CD4-positive, alpha-beta T cell treated with Interleukin-17A for 1 hour (primary cell): ENCODE measurements at places on chromosomes 4 and X.

DNA sequence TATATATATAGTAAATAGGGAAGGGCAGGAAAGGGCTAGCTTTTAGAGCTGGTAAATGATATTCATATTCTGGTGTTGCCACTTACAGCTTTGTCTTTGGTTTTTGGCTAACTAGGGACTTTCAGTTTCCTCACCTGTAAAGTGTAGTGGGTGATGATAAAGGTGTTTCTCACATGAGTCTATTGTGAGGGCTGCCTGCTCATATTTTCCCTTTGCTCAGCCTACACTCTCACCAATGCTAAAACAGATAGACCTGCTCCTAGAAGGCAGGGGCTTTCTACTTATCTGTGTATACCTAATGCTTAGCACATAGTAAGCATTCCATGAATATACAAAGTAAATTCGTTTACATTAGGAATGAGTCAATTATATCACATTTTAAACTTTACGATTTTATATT, 137.2 kb upstream of the HS3ST1 start:
- no peak for DNase-seq

DNA sequence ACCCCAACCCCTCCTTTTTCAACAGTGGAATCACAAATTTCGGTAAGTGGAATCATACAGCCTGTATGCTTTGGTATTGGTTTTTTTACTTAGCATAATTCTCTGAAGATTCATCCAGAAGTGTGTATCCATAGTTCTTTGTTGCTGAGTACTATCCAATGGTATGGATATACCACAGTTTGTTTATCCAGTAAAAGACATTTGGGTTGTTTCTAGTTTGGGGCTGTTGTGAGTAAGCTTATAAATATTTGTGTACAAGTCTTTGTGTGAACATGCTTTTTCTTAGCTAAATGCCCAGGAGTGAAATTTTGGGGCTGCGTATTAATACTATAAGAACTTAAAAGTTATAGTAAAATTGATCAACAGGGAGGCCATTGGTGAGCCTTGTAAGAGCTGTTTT, 57.5 kb upstream of the GC start:
- DNase-seq: no peak

DNA sequence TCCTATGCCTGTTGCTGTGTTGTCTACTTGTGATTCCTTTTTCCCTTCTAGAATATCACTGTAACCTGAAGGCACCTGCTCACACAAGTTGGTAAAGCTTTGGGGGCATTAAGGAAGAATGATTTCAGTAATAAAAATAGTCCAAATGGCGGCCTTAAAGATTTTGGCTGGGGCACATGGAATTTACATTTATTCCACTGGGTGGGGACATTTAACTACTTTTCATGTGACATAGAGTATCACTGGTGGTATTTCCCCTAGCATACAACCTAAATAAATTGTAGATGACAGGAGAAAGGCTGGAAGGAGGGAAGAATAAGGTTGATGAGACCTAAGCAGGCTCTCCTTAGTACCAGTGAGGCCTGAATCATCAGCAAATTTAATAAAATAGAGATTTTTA, 121.8 kb upstream of the EDA2R start:
- no peak for DNase-seq

- DNase-seq: no peak
These were observed 30.4 kb upstream of the RPL34 start for GRCh38 chr4:108589961-108590360.

DNA sequence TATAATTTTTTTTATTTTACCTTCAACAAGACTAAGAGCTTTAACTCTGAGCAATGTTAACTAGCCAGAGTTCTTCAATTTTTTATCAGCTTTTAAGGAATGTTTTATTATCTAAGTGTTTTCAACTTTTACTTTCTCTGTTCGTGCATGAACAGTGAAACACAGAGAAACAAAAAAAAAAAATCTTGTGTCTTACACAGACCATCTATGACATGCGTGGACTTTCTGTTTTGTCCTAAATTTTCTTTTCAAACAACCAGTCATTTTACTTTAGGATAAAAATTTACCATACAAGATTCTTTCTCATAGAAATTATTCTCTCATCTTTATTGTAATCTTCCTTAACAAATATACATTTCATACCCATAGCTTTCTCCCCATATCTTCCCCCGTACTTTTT, 731.9 kb upstream of the PCDH10 start:
- no peak for DNase-seq

DNA sequence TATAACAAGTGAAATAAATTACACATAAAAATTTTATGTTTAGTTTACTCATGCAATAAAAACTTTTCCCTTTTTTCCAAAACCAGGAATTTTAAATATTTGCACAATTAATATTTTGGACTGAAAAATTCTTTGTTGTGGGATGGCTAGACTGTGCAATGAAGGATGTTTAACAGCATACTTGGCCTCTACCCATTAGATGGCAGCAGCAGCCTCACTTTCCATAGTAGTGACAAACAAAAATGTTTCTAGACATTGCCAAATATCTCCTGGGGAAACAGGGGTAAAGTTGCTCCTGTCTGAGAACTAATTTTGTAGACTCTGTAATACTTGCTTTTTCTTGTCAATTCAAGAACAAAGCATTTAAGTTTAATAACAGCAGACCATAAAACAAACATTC, 49.8 kb downstream of the SCLT1 start:
- peak; percentile 2 for DNase-seq

DNA sequence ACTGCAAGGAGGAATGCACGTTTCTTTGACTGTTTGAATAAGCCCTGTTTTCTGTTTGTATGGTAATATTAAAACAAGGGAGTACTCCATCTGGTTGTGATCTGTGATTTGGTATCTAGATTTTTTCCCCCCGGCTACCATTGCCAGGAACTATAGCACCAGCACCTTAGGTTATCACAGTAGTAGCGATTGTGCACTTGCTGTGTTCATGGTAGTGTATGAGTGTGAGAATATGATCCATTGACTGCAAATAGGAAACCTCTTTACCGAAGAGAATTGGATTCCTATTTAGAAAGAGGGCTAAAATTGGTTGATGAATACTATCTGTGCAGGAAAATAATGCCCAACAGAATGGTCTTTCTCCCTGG, 69.9 kb downstream of the LARP7 start:
- DNase-seq: no peak

DNA sequence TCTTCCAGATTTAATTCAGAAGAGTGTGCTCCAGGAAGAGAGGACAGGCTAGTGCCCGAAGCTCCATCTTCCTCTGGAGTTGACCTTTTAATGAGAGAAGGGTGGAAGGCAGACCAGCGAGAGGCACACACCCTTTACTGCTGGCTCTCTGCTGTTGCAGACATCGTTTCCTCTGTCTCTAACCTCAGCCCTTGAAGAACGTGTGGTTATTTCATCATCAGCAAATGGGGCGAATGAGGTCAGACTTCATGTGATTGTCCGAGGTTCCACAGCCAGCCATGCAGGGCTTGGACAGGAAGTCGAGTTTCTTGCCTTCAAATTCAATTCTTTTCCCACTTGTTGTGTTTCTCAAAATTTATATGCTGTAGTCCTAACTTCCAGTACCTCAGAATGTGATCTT, 155.2 kb upstream of the MSX1 start:
- DNase-seq: no peak

GRCh38 chr4:93396272-93396671, 432.3 kb upstream of the ATOH1 start:
- no peak for DNase-seq

DNA sequence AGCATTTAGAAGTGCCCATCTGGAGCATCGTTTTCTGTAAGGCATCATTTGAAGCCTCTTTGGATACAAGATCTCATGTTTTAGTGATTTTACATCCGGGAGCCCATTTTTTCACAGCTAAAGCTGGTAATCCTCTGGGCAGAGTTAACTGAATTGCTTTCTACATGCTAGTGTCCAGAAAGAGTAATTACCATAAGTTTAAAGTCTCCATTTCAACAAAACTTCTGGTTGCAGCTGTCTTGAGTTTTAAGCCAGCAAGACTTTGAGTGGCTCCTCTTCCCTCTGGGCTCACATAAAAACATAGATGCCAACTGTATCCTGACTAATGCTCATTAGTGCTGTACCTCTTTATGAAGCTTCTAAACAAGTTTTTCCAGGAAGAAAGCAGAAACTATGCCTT, 65.4 kb downstream of the GPRIN3 start:
- no peak for DNase-seq

GRCh38 chrX:95919605-95920004, 765.0 kb upstream of the DIAPH2 start:
- DNase-seq: no peak

DNA sequence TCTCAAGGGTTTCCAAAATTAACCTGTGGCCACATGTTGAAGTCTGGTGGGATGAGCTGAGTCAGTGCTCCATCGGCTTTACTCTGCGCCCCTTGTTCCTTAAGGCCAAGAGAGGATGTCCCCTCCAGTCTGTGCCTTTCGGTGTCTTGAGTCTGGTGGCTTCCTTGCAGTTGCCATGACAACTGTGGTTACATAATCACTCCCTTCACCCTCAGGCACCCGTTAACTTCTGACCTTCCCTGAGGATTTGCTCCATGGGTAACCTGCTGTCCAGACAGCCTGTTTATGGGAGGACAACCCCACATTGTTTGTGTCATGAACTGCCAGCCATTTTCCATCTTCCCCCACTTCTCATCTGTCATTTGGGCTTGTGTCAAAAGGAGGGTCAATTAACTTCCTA, 401.1 kb upstream of the LCORL start:
- DNase-seq: no peak

GRCh38 chr4:9832640-9833039, 51.2 kb downstream of the DRD5 start:
- no peak for DNase-seq

DNA sequence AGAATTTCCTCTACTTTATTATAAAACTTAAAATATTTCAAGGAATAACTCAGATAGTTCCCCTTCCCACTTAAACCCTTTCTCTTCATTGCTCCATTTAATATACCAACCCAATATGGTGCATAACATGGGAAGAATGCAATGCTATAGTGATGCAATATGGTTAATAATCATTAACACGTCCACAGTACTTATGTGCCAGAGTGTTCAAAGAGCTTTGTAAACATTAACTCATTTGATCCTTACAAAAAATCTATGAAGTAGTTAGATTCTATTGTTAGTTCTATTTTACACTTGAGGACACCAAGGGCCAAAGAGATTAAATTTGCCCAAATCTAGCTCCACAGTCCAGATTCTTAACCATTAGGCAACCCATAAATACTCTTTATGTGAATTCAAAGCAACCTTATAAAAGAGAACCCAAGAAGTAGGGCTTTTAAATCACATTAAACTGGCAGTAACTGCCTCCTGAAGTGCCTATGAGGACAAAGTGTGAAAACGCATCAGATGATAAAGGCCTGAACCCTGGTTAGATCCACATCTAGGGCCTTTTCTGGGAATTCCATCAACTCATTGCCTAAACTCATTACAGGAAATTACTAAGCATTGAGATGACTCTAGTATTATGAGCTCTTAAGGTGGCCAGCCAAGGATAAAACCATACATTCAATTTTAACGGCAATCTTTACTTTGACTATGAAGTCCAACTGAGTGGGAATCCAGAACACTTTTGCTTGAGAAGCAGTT, 94.3 kb downstream of the AREG start:
- no peak for DNase-seq

DNA sequence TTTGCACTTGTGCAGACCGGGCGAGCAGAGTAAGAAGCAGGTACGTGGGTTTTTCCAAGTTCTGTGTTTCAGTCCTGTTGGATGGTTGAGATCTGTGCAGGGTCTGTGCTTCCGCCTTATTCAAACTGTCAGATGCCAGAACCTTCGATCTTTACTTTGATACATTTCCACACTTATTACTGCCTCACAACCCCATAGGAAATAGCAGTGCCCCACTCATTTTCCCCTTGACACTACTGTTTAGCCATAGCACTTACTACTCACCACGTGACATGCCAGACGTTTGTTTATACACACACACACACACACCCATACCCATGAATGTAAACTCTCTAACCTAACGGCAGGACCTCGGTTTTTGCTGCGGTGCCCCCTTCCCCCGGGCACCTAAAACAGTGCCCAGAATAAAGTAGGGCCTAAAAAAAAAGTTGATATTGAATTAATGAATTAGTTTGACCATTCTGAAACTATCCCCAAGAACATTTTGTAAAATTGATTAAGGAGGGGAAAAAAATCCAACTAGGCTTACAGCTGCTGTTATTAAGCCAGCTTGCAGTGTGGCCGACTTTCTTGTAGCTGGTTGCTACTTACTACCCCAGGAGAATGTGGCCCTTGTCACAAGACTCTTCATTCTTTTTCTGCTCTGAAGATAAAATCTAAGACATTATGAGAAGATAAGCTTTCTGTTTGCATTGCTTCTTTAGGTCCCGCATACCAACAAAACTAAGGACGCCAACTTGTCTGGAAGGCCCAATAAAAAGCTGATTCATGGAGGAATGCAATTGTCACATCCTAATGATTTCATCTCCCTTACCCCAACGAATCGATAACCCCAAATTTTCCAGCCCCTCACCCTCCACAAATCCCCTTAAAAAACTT, 704 bp upstream of the SEPSECS start:
- no peak for DNase-seq

- DNase-seq: no peak
These were observed 59.3 kb downstream of the PSAPL1 start for GRCh38 chr4:7375427-7375826.

DNA sequence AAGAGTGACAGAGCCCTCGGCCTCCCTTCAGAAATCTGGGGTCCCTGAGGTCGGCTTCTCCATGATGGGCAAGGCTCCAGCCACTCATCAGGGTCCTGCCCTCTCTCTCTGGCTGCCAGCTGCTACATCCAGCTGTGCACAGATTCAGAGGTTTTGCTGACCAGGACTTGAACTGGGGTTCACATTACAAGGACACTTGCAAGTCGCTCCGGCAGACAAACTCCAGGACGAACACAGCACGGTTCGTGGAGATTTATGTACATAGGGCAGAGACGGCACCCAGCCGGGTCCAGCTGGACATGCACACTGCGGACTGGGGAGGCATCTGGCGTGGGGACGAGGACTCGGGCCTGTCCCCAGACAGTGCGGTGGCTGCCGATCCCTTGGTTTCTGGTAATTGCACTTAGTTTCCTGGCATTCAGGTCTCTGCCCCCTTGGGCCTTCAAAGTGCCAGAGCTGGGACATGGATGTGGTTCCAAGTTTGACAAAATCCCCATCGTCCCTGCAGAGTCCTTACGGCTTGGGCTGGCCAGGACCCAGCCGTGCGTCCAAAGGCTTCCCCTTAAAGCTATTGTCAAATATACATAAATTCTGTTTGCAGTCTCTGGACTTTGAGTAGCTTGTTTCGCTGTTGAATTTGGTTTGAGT, 6.2 kb upstream of the C4orf50 start:
- DNase-seq: no peak

- no peak for DNase-seq
These were observed 67.7 kb upstream of the LRPAP1 start for GRCh38 chr4:3599951-3600350.

GRCh38 chr4:3641501-3641900, 109.3 kb upstream of the LRPAP1 start:
- DNase-seq: no peak

GRCh38 chr4:188904617-188905016, 765.4 kb downstream of the TRIML1 start:
- DNase-seq: no peak
